Subcutaneous adipose tissue (tissue), 4 donors: ENCODE measurements at places on chromosomes 4 and X. TPM values are rescaled to one million over a fixed set of nuclear protein-coding genes. Genes with fewer than 3 reads are reported as not detected.

SLITRK4 gene
- 6.2 TPM for total RNA-seq

MAGEA3 gene
- not detected for total RNA-seq

SH3RF1 gene
- 22.7 TPM for total RNA-seq

SPANXD gene
- not detected for total RNA-seq

CXCL1 gene
- total RNA-seq: not detected

FAM9C gene
- total RNA-seq: not detected

PASD1 gene
- total RNA-seq: not detected

CENPI gene
- 1.3 TPM for total RNA-seq

GPAT3 gene
- total RNA-seq: 4.4 TPM

PAK3 gene
- total RNA-seq: 2.3 TPM

ADH1C gene
- total RNA-seq: 24.6 TPM

MAGEB2 gene
- not detected for total RNA-seq

MAGEB5 gene
- total RNA-seq: not detected

HPSE gene
- total RNA-seq: 0.75 TPM

ANKRD17 gene
- total RNA-seq: 67.7 TPM

PPP2R2C gene
- total RNA-seq: 0.49 TPM

GLRB gene
- 5.3 TPM for total RNA-seq

FRMD7 gene
- 0.17 TPM for total RNA-seq

POU3F4 gene
- total RNA-seq: not detected

SLITRK2 gene
- total RNA-seq: 1.3 TPM

KCND1 gene
- 0.49 TPM for total RNA-seq

SPANXA2 gene
- not detected for total RNA-seq

KCTD8 gene
- total RNA-seq: 0.17 TPM

CXXC4 gene
- 0.34 TPM for total RNA-seq

GLOD5 gene
- total RNA-seq: not detected

STAP1 gene
- total RNA-seq: 1.0 TPM

TRIM60 gene
- not detected for total RNA-seq

NAA11 gene
- total RNA-seq: not detected

ZC4H2 gene
- 6.6 TPM for total RNA-seq

BMX gene
- 1.6 TPM for total RNA-seq

SPATA18 gene
- 3.1 TPM for total RNA-seq

RASL11B gene
- 0.66 TPM for total RNA-seq

MSMO1 gene
- 11.9 TPM for total RNA-seq

PNCK gene
- total RNA-seq: 1.8 TPM

DCAF16 gene
- 12.7 TPM for total RNA-seq

MPC1L gene
- not detected for total RNA-seq

P2RY8 gene
- 0.98 TPM for total RNA-seq

KDR gene
- 69.7 TPM for total RNA-seq

DGKK gene
- total RNA-seq: not detected

PDZD4 gene
- 0.85 TPM for total RNA-seq

NHSL2 gene
- 9.3 TPM for total RNA-seq

PDE6B gene
- not detected for total RNA-seq

CYSLTR1 gene
- 5.7 TPM for total RNA-seq

SGCB gene
- total RNA-seq: 47.0 TPM

RHOXF2B gene
- not detected for total RNA-seq
